ENCODE measurements at places on chromosomes 3 and 15.

DNA sequence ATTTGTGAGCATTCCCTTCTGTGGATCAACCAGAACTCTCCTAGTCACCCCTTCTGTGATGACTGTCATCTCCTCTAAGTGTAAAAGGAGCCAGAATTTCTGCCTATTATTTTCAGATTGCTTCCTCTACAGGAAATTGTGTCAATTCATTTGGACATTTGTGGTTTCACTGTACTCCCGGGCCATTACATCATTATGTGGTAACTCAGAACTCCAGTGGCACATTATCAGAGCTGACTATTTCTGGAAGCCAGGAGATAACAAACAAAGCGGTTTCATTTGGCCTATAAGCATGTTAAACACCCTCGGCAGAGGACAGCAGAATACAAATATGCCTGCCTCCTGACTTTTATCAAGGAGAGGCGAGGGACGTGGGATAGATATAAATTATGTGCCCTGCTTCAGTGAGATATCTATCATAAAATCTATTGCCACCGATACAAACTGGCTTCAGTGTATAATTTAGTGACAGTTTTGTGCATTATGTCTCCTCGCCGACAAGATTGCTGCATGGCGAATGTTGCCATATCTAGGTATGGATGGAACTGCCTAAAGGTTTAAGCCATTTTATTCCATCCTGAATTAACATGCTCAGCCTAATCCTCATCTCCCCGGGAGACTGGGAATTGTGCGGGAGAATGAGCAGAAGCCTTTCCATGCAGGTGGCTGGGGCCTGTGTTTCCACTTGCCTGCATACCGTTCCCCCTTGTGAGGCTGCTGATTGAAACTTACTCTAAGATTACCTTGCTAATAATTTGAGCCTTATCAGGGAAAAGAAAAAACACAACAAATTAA, 193.4 kb upstream of the SEMA6D start:
- DNase-seq, result no peak

- peak; percentile 14 for DNase-seq
Observed at GRCh38 chr3:128466840-128467541, at the start of gene DNAJB8. Gene DNAJB8 (minus strand): TSS chr3:128466890. CDS start chr3:128463245, 3,645 bp downstream.

DNA sequence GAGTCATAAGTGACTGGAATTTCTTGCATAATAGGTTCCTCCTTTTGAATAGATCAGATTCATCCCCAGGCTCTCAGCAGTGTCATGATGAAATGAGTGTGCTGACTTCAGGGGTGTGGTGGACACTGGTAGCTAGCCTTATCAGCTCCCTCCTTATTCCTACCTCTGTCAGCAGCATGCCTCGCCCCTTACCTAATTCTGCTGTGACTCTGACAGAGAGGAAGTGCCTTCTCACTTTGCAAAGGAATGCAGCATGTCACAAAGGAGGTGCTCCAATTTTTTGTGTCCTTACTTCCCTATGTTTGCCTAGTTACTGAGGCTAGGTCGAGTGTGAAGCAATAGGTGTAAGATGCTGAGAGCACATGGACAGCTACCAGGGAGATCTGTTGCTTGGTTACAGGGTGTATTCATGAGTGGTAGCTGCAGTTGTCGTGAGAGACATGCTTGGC, 90.6 kb downstream of the TNFAIP8L3 start:
- no peak for DNase-seq

GRCh38 chr3:140249188-140249587, 314.2 kb downstream of the CLSTN2 start:
- DNase-seq, result no peak

- no peak for DNase-seq
Observed at GRCh38 chr15:85785887-85786780, 8.6 kb downstream of the KLHL25 start.

DNA sequence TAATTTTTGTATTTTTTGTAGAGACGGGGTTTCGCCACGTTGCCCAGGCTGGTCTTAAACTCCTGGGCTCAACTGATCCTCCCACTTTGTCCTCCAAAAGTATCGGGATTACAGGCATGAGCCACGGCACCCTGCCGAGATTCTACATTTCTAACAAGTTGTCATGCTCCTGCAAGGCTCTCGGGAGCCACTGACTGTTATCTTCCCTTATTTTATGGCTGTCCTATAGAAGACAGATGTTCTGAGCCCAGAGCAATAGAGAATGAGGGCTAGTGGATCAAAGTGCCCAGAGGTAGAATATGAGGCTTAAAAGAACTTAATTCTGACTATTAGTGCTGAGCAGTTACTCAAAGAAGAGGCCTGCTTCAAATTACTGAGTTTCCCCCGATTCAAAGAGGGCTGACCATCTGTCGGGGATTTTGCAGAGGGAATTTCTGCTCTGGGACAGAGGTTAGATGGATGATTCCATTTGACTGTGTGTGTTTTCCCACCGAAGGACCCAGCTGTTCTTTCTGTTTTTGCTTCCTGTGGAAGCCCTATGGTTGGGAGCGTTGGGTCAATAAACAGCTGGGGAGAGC, 39.5 kb downstream of the ITPR1 start:
- no peak for DNase-seq

DNA sequence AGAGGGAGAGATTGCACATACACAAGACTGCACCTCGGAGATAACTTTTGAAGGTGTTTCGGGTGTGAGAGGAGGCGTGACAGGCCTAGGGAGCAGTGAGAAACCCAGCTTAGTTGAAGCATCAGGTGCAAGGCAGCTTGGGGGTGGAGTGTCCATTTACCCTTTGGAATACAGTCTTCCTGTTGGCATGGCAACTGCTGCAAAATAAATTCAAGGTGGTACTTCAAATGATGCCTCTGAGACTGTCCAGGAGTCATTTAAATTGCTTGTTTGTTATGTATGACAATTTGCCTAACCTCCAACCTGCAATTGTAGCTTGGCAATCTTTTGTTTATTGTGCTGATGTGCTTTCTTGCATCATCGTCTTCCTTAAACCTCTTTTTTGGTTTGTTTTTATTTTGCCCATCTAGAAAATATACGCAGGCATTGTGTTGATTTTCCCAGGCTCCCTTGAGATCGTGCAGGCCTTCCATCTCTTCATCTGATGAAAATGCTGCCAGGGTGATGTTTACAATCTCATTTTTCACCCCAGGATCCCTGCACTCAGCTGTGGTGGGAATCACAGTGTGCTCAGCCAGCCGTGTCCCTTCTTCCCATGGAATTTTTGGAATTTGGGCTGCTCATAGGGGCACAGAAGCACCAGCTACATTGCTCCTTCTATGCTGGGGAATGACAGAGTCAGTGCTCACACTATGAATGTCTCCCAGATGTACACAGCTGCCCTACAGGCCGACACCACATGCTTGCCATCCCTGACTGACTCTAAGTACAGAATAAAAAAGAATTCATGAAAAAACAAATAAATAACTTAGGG, 583.1 kb upstream of the CFAP20DC start:
- no peak for DNase-seq

GRCh38 chr3:15096046-15096445, 2.9 kb downstream of the RBSN start:
- DNase-seq, result no peak

GRCh38 chr15:68344600-68344999, 67.1 kb downstream of the FEM1B start:
- no peak for DNase-seq

GRCh38 chr3:71652781-71653413, 69.4 kb upstream of the FOXP1 start:
- DNase-seq, result peak; percentile 23

GRCh38 chr3:188706176-188706575, 465.6 kb upstream of the TPRG1 start:
- DNase-seq, result no peak

GRCh38 chr3:49164983-49165720, 979 bp downstream of the CCDC71 start:
- DNase-seq, result no peak

DNA sequence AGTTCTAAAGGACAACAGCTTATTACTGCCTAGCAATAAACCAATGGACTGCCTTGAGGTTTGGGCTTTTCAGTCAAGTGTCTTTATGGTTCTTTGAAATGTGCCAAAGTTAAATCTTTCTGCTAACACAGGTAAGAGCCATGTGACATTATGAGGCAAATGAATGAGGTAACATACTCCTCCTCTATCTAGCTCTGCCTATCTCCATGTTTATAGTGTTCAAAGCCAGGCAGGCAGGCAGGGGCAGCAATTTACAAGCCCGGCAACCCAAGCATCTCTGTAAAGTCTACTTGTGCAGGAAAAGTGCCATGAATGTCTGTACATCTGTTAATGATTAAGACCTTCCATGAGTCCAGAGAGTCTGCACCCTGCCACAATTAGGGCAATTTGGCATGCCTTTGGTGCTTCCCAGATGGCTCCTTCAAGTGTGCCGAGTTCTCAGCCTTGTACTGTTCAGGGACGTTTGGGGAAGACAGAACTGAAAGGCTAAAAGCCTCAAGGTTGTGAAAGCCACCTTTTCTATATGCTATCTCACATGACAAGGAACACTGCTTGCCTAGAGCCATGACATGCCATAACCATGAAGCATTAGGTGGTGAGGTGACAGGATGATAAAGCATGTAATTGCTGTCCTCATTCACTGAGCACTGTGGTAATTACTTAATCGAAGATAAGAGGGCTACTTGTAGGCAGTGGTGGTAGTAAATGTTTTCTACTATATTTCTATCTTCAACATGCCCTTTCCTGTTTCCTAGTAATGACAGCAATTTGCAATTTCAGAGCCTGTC, 41.4 kb upstream of the EIF1B start:
- DNase-seq, result no peak

DNA sequence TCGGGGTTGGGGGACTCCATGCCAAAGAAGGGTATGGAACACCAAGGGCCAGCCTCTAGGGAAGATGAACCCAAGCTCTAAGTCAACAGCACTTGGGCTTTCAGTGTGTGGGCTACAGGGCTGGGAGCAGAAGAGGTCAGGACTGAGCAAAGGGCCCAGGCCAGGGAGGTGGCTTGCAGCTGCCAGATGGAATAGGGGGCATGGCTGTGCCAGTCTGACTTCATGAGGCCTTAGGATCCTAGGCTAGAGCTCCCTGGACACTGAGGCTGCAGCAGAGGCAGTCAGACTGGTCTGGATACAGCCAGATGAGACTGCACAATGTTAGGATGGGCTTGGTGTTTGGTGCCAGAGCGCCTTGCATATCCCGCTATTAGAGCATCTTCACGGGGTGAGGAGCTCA, 3.8 kb downstream of the RASGRF1 start:
- no peak for DNase-seq

DNA sequence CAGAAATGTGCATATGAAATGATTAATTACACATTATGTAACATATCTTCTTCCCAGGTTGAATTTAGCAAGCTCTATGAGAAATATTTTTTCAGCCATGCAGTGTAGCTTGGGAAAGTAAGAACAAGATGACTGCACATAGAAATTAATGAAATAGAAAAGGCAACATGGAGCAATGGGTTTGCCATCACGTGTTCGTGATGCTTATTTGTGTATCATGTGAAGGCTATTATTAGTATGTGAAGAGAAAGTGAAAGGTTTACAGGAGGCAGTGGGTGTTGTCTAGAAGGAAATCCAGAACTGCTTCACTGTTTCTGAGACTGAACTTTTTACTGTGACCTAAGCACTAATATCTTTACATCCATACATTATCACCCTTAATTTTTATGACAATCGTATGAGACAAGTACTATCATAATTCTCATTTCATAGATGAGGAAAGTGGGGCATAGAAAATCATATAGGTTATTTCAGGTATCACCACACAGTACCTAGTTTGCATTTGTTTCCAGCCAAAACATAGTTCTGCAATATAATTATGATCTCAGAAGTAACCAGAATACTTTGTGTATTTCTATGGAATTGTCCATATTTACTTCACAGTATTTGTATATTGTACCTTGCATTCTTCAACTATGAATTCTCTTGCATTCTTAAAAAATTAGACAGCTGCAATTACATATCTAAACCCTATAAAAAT, 14.9 kb downstream of the SERPINI1 start:
- DNase-seq, result peak; percentile 56

DNA sequence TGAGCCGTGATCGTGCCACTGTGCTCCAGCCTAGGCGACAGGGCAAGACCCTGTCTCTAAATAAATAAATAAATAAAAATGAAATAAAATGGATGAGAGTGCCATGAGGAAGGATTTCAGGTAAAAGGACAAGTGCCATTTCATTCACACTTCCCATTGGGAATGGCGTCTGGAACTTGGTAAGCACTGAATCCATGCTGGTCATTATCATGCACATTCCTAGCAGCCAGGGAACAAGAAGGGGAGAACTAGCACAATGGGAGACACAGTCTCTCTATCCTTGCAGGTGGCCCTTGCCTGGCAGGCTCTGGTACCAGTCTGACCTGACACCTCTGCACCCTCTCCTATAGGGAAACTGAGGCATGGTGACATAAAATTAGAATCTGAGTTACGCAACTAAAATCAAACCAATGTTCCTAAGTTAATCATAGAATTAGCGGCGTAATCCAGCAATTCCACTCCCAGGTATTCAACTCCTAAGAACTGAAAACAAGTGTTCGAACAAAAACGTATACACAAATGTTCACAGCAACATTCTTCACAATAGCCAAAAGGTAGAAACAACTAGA, 70.8 kb upstream of the MFGE8 start:
- no peak for DNase-seq

DNA sequence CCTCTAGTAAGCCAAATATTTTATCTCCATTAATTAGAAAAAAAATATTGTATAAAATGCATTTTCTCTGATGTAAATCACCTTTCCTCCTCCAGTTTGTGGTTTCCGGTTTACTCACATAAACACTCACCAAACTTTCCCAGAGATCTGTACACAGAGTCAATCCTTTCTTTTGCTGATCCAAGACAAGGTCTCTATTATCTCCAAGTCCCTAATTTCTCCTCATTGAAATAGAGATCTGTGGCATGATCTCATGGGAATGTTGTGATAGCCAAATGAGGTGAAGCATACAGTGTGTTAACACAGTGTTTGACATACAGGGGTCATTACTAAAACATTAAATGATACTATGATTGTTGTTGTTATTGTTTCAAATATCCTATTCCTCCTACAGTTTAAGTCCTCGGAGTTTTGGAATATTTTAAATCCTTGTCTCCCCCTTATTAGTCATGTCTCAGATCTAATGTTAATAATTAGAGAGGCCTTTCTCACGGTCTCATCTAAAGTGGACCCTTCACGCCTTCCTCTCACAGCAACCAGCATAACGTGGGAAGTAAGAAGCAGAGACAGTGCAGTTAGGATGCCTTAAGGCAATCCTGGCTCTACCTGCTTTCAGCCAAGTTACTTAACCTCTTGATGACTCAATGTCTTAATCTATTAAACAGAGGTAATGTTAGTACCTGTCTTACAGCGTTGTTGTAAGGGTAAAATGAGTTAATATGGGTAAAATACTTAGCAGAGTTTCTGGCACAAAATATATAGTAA, 333.3 kb downstream of the GRM7 start:
- no peak for DNase-seq

GRCh38 chr15:82714016-82714415, 4.3 kb upstream of the AP3B2 start:
- DNase-seq, result no peak

DNA sequence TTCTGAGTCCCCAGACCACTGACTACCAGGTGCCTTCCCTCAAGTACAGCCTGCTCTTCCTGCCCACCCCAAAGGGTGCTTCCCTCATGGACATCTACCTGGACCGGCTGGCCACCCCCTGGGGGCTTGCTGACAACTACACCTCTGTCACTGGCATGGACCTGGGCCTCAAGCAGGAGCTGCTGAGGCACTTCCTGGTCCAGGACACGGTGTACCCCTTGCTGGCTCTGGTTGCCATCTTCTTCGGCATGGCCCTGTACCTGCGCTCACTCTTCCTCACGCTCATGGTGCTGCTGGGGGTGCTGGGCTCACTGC, 9.3 kb downstream of the DISP2 start:
- no peak for DNase-seq
